ENCODE measurements at places on chromosomes 7 and 10.

DNA sequence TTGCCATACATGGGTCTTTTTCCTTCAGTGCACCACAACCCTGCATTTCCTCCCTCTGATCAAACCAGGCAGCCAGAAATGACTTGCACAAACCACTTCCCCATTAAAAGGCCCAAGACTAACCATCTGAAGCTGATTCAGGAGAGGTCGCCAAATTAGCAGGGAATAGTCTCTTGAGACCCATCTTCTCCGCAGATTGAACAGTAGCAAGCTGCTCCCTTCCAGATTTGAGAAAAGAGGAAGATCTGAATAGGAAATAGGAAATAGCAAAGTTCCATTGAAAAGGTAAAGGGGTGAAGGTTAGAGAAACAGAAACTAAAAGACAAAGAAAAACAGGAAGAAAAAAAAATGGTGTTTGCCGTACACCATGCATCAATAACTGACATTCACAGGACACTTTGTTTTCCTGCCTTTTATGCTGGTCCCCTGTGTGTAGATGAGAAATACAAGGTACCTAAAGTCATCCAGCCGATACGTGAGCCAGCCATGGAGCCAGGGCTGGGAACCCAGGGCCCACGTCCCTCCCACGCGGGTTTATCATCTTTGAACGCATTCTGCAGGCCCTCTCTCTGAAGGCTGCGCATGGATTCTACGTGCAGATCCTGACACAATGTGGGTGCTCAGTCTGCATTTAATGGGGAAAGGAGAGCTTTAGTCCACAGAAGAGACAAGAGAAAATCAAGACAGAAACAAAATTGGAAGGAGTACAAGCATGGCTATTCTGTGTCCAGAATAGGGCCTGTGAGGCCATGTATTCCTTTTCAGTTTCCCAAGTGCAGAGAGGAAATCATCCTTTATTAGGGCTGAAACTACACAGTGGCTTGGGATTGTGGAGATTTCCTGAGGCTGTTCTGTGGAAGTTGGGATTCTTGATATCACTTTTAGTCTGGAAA lies 268.4 kb upstream of the NPVF start:
- DNase-seq: no peak

DNA sequence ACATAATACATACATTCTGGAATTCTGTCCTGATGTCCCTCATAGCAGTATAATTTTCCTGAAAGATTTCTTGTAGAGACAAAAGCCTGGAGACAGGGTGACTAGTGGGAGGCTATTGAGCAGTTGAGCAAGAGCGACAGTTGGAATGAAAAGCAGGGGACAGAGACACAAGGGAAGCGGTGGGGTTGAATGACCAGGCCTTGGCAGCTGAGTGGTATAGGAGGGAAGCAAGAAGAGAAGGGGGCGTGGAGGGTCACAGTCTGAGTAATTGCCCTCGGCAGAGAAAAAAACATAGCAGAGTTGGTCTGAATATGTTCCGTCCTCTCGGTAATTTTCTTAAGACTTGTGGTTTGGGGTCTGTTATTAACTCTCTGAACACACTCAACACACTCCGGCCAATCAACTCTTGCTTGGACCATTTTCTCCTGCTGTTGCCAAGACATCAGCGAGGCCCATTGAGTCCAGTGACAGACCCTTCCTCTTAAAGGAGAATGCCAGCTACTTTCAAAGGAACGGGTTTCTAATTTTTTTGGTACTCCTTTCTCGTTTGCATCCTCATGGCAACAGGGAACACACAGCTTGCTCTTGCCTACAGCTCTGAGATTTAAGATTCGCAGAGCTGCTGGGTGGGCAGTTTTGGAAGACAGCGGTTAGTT lies 5.3 kb upstream of the ACTR3B start:
- no peak for DNase-seq

GRCh38 chr7:151936207-151936606 lies 20.0 kb upstream of the GALNTL5 start:
- DNase-seq: peak; percentile 18

DNA sequence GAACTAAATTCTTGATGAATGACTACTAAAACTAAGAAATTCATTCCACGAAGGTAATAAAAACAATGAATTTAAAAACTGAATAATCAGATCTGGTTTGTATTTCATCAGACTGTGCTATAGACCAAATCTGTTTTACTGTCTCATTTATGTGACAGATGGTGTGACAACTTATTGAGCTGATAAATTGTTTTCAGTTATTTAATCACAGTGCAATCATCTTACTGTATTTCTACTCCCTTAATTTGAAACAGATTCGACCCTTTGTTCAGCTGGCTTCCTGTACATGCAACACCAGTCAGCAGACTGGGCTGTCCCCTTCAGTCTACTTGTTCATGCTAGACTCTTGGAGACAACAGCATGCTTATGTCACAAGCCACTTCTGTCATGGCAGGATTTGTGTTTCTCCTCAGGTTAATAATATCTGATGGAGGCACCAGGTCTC lies 150.9 kb downstream of the MBL2 start:
- DNase-seq: no peak

GRCh38 chr10:87532696-87533095 lies 28.0 kb downstream of the MINPP1 start:
- DNase-seq: no peak

- peak; percentile 89 for DNase-seq
These were observed 30.6 kb upstream of the PFKFB3 start for GRCh38 chr10:6171881-6172695.

DNA sequence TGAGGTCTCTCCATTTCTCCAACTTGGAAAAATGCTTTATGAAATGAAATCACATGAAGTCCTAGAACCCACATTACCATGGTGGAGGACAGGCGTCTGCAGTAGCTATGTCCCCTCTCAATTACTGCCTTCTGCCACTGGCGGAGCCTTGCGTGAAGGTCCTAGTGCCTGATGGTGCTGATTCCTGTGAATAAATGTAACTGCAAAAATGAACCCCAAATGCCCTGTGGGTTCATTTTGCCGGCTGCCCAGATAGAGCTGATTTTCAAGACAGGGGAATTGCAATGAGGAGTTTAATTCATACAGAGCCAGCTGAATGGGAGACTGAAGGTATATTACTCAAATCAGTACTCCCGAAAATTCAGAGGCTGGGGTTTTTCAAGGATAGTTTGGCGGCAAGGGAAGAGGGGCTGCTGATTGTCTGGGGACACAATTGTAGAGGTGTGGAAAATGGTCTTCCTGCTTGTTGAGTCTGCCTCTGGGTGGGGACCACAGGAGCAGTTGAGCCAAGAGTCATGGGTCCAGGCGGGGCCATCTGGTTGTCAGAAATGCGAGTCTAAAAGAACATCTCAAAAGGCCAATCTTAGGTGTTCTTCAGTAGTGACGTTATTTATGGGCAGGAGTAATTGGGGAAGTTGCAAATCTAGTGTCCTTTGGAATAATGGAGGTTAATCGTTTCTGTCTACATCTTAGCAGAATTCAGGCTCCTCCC lies 13.5 kb downstream of the PRF1 start:
- DNase-seq: no peak

DNA sequence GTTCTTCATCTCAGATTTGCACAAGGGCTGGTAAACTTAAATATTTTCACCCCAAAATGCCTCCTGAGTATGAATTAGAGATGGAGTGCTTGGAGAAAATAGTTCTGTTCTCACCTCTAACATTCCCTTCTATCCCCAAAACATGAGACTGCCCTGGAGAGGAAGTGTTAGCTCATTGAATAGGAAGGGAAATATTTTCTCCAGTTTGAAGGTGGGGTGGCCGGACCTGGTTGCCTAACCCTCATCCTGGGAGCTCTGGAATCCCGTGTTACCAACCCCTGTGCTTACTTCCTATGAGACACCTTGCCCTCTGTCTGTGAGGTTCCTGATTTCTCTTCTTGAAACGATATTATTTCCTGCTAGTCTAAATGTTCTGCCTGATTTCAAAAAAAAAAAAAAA lies 779 bp downstream of the IFIT2 start:
- DNase-seq: peak; percentile 60

DNA sequence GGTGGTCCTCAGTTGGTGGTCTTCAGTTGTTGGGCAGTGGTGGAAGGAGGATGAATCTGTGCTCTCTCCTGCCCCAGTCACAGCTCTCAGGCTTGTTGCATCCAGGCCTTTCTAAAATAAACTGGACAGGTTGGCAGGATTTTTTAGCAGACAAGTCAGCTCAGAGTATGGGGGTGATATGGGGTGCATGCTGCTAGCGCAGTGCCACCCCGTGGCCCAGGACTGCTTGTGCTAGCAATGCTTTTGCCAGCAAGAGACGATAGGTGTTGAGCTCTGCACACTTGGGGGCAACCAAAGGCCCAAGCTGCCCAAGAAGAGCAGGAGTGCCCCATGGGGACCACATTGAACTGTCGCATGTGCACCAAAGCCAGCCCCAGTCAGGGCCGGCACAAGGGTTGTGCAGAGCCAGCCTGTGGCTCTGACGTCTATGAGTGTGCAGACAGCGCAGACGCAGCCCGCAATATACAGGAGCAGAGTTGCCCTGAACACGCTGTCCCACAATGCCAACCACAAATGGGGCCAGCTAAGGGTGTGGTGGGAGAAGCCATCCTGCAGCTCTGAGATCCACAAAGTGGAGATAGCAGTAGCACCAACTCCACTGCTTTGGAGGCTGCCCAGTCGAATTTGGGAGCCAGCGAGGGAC lies 49.8 kb upstream of the PDSS1 start:
- DNase-seq: no peak

- peak; percentile 53 for DNase-seq
These were observed 125.7 kb downstream of the RGS10 start for GRCh38 chr10:119416855-119417254.

GRCh38 chr10:132164761-132165278 lies 21.9 kb upstream of the DPYSL4 start:
- no peak for DNase-seq

DNA sequence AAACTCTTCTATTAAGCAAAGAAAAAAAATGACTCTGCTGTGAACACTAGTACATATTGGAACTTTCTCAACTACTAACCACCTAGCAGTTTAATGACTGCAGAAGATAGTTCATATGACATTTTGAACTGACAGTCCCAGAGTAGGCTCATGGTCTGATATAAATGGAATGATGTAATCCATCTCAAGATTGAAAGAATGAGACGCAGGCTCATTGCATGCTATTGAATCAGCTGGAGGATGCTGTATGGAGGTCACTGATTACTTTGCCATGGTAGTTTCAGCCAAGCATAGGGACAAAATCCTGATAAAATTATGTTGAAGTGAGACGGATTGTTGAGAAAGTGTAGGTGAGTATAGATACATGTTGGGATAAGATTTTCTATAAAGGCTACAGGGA lies 217.6 kb upstream of the SEMA3E start:
- DNase-seq: no peak

GRCh38 chr10:45593938-45594275 lies 78.7 kb downstream of the ZFAND4 start:
- no peak for DNase-seq

DNA sequence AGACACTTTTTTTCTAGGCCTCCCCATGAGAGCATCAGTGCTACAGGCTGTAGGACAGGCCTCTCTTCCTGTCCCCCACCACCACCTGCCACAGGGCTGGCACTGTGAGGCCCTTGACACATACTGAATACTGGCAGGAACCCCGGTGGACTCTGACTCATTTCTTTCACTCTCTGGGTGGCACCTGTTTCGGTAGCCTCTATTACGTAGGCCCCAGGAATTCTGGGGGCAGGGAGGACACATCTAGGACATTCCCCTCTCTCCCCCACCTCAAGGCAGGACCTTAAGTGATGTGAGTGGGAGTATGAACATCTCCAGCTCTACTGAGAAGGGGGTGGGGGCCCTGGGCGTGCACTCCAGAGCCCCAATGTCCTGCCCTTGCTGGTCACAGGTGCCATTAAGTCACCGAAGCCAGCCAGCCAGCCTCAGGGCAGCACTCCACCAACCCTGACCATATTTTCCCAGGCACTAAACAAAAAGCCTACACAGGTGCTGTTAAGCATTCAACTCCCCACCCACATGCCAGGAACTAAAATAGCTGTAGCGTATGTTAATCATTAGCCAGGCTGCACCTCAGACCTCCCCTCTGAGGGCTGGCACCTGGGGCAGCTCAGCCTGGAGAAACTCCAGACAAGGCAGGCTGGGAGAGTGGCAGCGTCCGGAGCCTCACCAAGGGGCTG lies 8.9 kb downstream of the ANXA11 start:
- DNase-seq: peak; percentile 87

DNA sequence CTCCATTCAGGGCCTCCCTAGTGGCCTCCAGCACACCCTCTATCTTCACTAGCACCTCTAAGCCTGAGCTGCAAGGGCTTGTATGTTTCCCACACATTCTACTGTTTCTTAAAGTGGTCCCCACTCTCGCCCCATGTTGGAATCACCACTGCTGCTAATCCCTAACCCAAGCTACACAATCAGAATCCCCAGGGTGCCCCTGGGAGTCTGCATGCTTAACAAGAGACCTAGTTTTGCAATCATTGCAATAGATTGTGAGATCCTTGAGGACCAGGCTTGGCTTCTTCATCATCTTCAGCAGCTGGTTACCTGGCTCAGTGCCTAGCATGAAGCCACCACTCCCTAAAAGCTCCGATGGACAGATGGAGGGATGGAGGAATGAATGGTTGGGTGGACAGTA lies 113.9 kb downstream of the MYOF start:
- no peak for DNase-seq

DNA sequence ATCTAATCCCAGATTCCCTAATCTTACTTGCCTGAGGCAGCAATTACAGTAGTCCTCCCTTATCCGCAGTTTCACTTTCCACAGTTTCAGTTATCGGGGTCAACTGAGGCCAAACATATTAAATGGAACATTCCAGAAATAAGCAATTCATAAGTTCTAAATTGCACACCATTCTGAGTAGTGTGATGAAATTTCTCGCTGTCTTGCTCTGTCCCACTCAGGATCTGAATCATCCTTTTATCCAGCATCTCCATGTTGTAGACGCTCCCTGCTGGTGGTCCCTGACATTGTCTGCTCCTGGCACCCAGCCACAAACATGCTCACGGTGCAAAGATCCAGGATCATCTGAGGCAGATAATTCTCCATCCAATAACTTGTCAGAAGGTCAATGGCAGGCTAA lies 128.7 kb upstream of the CXCL12 start:
- DNase-seq: peak; percentile 33

DNA sequence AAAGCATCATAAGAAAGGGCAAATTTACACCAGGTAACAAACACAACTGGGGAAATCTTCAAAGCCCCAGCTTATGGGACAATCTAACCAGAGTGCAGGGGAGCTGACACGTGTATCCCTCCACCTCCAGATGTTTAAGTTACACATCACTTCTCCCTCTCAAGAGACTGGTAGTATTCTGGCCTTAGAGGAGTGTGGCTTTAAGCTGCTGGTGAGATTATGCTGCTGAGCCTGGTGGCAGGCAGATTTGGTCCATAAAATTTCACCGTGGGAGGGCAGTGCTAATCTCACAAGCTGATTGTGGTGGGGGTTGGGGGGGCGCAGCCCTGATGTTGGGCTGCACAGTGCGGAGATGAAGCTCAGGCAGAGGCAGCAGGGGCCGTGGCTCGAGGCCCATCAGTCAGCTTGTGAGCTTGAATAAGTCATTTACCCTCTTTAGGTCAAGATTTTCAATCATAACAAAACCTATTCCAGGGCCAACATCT lies 431.0 kb upstream of the GALNT17 start:
- DNase-seq: no peak

GRCh38 chr10:59830601-59831259 lies 75.6 kb downstream of the CCDC6 start:
- DNase-seq: peak; percentile 40

GRCh38 chr7:138890499-138891445 lies 90.4 kb downstream of the KIAA1549 start:
- peak; percentile 97 for DNase-seq
